ENCODE measurements at places on chromosomes 2 and 18. TPM values are rescaled to one million over a fixed set of nuclear protein-coding genes. Genes with fewer than 3 reads are reported as not detected.

The CDK15 gene
- polyA plus RNA-seq, result not detected

The REG1B gene
- polyA plus RNA-seq, result 2.2 TPM

The ALK gene
- polyA plus RNA-seq, result 0.04 TPM

The HOXD13 gene
- not detected for polyA plus RNA-seq

The FBLN7 gene
- polyA plus RNA-seq, result 0.23 TPM

The GTF2A1L gene
- not detected for polyA plus RNA-seq

The HSPE1 gene
- 304 TPM for polyA plus RNA-seq

The UGT1A9 gene
- polyA plus RNA-seq, result not detected

The CIDEA gene
- polyA plus RNA-seq, result 2.7 TPM

The ANKRD30BL gene
- polyA plus RNA-seq, result not detected

The BIN1 gene
- polyA plus RNA-seq, result 1,667 TPM

The CMPK2 gene
- 1.3 TPM for polyA plus RNA-seq

The CFAP65 gene
- not detected for polyA plus RNA-seq

The GREB1 gene
- polyA plus RNA-seq, result 2.1 TPM

The GDF7 gene
- 0.04 TPM for polyA plus RNA-seq

The UGT1A4 gene
- not detected for polyA plus RNA-seq

The PMAIP1 gene
- polyA plus RNA-seq, result 0.25 TPM

The GAD1 gene
- not detected for polyA plus RNA-seq

The RGPD4 gene
- polyA plus RNA-seq, result under 0.01 TPM

The RELCH gene
- polyA plus RNA-seq, result 3.5 TPM

The GALR1 gene
- polyA plus RNA-seq, result not detected

Data from psoas muscle (tissue), 8 donors.